ENCODE measurements at places on chromosomes 4 and X.
A peak's percentile ranks its signal among the peaks of the same experiment; 100 is the strongest.

DNA sequence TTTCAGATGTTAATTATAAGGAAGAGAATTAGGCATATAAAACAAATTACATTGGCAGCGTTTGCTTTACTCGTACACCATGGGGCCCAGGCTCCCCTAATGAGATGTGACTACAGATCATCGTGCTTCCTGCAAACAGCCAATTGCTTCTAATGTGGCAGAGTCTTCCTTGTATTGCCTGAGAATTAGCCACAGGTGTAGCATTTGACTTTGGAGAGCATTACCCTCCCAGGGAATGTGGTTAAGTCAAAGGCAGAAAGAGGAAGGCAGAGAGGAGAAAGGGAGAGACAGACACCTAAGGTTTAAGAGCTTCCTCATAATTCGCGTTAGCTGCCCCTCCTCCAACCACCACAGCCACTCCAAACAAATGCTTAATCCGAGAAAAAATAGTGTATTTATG, 97.0 kb downstream of the MID1IP1 start:
- no peak for DNase-seq

GRCh38 chr4:121270389-121270788, 106.3 kb upstream of the TNIP3 start:
- no peak for DNase-seq

- no peak for DNase-seq
Measured at GRCh38 chr4:47717188-47717587, 120.7 kb downstream of the CORIN start.

DNA sequence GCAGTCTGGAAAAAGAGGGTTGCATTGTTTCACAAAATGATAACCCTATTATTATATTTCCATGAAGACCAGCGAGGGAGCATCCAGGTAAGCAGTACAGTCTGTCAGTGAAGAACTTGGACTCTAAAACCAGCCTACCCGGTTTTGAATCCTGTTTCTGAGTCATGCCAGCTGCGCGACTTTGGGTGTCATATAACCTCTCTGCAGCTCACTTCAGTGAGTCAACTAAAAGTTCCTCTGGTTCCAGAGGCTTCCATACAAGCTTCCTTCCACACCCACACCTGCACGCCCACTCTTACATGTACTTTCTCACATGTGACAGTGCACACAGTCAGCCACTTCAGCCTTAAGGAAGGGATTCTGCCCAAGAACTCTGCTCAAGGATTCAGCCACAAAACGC, 49.8 kb upstream of the PRPS2 start:
- DNase-seq, result no peak

- DNase-seq, result no peak
Measured at GRCh38 chr4:182245541-182246215, 2.5 kb downstream of the TENM3 start.

- DNase-seq, result peak; percentile 23
Measured at GRCh38 chr4:128810331-128810870, 901 bp downstream of the JADE1 start.

DNA sequence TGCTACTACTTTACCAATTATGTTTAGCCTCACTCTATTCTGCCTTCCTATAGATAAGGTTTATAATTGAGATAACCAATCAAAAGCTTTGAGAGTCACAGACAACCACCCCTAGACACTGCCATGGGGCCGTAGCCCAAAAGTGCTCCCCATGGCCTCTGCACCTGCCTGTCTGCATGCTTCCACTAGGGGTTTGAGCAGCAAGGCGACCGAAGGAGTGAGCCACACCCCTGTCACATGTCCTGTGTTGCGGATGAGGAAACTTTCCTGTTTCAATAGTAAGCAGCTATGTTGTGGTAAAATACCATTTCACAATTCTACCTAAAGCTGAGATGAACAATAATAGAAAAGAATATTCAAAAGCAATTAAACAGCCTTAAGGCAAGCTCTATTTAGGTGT, 856.0 kb upstream of the FRG1 start:
- DNase-seq, result no peak

DNA sequence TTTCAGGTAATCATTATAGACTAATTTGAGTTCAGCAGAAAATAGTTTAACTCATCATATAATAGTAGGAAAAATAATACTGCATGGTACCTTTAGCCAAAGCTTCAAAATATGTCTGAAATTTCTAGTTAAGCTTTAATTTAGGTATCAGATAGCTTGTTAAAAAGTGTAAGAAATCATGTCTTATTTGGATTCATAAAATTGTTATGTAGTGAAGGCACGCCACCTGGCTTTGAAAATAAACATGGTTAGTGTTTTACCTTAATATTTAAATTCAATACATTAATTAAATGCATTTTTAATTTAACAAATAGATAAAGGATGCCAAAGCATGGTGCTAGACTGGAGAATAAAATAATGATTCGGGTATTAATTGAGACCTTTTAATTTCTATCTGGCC, 211.4 kb downstream of the FSTL5 start:
- no peak for DNase-seq

- no peak for DNase-seq
Measured at GRCh38 chrX:79138658-79139241, 5.7 kb upstream of the GPR174 start.

DNA sequence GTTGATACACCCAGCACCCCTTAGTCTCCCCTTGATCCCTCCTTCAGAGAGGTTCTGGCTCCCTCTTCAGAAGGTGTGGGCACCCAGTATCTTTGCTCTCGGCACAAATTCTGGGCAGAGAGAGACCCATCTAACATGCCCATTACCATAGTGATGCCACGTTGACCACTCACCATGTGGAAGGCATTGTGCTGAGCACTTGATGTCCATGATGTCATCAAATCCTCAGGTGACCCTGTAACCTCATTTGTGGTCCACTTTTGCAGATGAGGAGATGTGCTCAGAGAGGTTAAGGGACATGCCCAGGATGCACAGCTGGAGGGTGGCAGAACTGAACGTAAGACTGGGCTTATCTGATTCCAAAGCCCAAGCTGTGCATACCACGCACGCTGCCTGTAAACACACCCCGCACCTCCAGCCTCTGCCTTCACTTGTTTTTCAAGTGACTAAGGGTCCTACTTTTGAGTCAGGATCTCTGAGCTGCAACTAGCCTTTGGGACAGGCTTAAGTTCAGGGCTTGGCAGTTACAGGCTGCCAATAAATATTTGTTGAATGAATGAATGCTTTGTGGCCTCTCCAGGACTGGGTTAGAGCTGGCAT, 55.2 kb downstream of the HTRA3 start:
- DNase-seq, result no peak

- DNase-seq, result no peak
Measured at GRCh38 chr4:41865306-41865980, 69.8 kb upstream of the TMEM33 start.

DNA sequence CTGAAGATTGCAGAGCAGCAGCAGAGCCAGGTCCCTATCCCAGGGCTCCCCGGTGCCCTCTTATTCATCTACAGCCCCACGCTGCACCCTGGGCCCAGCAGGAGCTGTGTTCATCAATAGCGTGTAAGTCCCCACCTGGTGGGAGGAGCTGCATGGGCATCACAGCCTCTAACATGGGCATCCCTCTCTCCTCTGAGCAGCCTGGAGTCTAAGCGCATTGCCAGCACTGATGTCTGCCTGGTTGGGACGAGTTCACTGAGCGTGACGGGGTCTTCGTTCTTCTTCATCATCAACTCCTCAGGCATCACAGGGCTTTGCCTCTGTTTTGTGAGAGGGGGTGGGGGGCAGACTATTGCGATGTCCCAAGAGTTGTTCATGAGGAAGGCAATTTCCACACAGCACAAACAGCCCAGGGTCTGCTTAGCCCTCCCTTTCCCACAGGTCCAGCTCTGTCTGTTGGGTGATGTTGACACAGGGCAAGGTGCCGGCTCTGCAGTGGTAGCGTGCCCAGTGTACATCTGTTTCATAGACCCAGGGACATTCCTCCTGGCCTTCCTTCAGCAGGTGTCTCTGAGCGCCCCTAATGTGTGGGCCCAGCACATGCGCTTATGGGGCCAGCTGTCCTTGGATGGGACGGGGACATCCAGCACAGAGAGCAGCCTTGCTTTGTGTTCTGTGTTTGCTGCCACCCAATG, 85.9 kb downstream of the SORCS2 start:
- DNase-seq, result no peak

DNA sequence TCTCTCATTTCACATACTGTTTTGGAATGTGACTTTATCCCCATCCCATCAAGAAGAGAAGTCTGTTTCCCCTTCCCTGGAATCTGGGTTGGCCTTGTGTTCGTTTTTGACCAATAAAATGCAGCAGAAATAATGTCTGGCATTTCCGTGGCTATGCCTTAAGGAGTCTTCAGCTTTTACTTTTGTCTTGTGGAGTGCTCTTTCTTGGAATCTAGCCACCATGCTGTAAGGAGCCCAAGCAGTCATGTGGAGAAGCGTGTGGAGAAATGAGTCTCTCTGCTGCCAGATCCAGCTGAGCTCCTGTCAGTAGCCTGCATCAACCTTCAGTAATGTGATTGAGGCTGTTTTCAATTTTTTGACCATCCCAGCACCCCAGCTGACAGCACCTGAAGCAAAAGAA, 84.4 kb upstream of the ARMCX2 start:
- DNase-seq, result peak; percentile 7

DNA sequence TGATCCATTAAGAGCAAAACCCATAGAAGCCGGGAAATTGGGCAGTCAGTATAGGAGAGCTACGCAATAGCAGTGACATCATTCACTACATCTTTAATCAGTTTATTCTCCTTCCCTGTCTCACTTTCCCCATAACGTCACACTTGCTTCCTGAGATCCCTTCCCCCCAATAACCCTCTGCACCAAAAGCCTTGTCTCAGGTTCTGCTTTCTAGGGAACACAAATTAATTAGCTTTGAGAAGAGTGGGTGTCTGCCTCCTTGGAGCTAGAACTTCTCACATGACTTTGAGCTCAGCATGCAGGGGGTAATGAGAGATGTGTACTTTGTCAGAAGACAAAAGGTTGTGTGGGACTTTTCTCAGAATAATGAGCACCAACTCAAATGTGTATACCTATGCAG, 128.3 kb upstream of the MAOA start:
- DNase-seq, result no peak

DNA sequence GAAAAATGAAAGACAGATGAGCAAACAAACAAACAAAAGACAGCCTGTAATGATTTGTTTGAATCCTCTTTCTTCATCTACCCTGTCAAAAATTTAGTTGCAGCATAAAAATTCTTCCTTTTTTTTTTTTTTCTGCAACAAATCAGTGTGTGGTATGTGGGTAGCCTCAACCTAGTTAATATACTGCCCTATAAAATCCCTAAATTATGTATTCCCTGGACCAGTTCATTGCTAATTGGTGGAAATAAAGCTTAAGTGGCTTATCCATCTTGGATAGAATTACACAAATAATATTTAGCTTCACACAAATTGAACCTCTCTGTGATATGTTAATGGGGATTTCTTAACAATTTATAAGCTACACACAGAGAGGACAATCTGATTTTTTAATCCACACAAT, 208.4 kb downstream of the NDST4 start:
- DNase-seq, result no peak

GRCh38 chrX:31545726-31546125, 473.9 kb upstream of the FTHL17 start:
- DNase-seq, result no peak
